ENCODE measurements at places on chromosomes 16 and 17.

GRCh38 chr17:49494986-49495841 lies at the start of gene NGFR:
Gene NGFR (plus strand): TSS chr17:49495293. CDS start chr17:49495418, 125 bp downstream.
- DNase-seq = peak; percentile 52

GRCh38 chr17:4229627-4230541 lies 33.9 kb downstream of the ANKFY1 start:
- no peak for DNase-seq

DNA sequence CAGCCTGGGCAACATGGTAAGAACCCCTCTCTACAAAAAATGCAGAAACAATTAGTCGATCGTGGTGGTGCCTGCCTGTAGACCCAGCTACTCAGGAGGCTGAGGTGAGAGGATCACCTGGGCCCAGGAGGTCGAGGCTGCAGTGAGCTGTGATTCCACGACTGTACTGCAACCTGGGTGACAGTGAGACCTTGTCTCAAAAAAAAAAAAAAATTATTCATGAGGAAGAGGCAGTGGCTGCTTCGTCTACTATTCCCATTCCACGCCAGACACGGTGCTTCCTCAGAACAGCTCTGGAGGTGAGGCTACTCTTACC lies 52.2 kb upstream of the GSE1 start:
- no peak for DNase-seq

GRCh38 chr17:82088838-82089722 lies 9.0 kb downstream of the FASN start:
- no peak for DNase-seq

DNA sequence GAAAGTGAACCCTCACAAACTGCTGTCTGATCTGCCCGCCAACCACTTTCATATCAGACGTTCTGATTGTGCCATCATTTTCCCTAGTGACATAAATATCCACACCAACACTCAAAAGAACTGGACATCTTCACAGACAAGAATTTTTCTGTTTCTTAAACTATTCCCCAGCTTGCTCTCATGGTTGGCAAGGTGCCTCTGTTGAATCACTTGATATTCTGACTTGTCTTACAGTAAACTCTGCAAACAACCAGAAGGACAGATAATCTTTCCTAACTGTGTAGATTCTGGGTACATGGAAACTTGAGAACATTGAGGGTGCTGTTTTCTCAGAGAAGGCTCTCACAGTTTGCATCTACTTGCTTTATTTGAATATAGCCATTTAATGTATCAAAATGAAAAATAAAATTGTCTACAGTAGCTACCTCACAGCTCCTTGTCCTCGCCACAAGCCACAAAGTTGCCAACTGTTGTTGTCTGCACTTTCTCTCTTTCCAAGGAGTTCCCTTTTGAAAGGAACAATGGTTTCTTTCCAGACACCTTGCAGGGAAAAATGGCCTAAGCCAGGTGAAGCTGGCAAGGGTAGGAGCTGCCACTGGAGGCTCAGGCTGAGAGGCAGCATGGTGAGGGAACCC lies 46.0 kb upstream of the ADAMTS18 start:
- no peak for DNase-seq

GRCh38 chr16:81517629-81518438 lies 73.2 kb downstream of the CMIP start:
- no peak for DNase-seq

- DNase-seq = peak; percentile 37
Observed at GRCh38 chr16:78768718-78769117, 669.3 kb downstream of the WWOX start.

DNA sequence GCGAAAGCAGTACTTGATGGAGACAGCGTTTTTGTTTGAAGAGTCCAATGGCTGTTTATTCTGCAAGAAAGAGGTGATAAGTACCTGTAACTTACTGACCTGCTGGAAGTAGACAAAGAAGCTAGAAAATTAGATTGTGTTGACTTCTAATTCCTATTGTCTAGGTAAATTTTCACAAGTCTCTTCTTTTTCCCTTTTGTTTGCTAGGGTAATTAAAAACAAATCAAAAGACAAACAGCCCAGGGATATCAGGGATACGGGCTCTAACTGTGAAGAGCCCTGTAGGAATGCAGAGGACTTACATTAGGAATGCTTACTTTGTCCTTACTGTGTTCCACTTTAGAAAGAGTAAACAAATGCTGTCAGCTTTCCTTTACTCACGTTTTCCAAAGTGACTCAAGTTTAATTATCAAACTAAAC lies 7.0 kb downstream of the PSME3IP1 start:
- no peak for DNase-seq

- DNase-seq = no peak
Observed at GRCh38 chr16:51382211-51382610, 231.1 kb upstream of the SALL1 start.

- no peak for DNase-seq
Observed at GRCh38 chr17:10332515-10332914, 40.3 kb downstream of the MYH13 start.

DNA sequence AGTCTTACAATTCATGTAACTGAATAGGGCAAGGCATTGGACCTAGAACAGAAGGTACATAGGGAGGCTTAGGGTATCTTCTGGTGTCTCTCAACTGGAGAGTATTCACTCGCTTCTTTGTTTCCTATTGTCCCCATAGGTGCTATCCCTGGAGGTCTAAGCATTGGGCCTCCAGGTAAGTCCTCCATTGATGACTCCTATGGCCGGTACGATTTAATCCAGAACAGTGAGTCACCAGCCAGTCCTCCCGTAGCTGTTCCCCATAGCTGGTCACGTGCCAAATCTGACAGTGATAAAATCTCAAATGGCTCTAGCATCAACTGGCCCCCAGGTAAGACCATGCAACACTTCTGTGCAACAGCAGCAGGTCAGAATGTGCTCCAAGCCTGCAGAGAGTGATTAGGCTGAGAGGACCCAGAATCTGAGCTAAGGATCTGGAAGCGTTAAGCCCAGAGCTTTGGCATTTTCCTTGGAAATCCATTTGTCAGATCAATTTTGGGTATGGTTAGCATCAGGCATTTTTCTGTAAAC lies 35.7 kb downstream of the TMC6 start:
- DNase-seq = no peak

DNA sequence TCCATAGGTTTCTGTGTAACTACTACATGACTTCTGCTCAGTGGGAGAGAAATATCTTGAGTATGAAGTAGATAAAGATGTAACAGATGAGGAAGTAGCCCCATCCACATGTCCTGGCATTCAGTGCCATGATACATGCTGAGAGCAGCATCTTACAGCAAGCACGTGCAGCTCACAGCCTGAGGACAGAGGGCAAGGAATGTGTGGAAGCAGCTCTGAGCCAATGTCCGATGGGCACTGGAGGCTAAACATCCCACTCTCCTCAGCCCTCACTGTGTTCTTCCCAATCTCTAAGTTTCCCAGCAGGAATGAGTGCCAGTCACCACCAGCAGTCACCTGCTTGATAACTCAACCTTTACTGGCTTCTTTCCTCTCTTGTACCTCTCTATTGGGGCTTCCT lies 40.4 kb downstream of the CFDP1 start:
- no peak for DNase-seq

GRCh38 chr17:2094891-2095535 lies 40.1 kb downstream of the HIC1 start:
- DNase-seq = no peak

DNA sequence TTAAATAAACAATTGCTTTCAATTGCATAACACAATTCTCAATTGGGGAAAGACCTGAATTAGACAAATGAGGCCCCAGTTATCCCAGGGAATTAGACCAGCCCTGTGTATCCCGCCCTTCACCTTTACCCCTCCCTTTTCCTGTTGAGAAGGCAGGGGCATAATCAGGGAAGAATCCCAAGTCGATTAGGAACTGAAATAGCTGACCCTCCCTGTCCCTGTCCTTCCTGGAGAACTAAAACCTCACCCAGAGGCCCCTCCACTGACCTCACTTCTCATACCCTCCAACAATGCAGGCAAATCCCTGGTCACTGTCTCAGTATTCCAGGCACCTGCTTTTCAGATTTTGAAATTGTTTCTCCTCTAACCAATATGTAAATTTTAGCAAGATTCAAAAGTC lies 165.4 kb upstream of the CDH11 start:
- DNase-seq = no peak

DNA sequence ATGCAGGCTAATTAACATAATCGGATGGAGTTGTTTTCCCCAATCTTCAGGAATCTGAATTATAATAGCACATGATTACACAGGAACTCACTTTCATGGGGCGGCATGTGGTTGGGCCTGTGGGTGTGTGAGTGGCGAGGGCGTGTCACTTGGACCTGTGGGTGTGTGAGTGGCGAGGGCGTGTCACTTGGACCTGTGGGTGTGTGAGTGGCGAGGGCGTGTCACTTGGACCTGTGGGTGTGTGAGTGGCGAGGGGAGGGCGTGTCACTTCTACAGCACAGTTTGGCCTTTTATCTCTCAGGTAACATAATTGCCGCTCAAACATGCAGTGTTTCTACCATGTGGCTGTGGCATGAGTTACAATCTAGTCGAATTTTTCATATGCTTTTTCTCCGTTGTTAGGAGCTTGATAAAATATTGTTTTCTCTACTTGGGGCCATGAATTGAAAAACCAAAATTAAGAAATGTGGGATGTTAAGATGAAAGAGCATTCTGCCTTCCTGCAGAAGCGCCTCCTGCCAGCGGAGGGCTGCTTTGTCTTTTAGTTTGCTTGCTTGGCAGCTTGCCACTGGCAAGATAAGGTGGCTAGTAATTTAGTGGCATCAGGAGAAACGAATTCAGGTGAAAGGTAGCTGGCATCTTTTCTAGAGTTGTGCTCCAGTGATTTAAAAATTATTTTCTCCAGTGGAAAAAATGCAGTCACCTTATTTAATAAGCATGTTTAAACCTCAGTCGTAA lies 36.2 kb downstream of the USP10 start:
- peak; percentile 49 for DNase-seq

GRCh38 chr16:72112452-72112792 lies 18.8 kb downstream of the DHX38 start:
- no peak for DNase-seq

DNA sequence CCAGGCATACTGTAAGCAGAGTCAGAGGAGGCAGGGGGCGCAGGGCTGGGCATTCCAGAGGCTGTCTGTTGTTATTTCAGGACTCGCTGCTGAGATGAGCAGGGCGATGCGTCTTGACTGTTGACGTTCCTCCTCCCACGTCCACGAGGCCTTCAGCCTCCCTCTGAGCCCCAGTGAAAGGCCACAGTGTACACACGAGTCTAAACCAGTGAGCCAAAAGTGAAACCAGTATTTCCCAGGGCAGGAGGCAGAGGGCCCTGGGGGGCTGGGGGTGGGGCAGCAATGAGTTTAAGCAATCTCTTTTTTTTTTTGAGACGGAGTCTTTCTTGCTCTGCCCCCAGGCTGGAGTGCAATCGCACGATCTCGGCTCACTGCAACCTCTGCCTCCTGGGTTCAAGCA lies 21.5 kb downstream of the SMTNL2 start:
- DNase-seq = no peak

DNA sequence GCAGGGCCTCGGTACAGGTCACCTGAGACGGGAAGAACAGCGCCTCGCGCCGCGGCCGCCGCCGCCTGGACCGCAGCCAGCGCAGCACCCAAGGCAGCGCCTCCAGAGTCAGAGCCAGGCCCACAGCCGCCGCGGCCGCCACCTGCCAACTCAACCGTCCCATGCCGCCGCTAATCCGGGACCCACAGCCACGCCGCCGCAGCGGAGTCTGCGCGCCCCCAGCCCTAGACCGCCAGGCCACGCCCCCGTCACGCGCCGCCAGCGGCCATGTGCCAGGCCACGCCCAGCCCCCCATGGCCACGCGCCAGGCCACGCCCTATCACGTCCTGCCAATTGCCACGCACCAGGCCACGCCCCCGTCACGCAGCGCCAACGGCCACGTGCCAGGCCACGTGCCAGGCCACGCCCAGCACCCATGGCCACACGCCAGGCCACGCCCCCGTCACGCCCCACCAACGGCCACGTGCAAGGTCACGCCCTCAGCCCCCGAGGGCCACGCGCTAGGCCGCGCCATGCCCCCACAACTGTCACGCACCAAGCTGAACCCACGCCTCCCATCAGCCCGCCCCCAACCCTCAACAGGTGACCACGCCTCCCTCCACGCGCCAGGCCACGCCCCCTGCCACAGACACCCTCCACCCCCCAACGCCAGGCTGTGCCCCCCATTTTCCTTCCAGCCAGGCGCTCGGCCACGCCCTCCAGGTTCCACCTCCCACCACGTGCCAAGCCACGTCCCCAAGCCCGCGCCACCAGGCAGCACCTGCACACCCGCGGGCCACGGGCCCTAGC lies at the start of gene PLD6:
PLD6 (minus strand) TSS at position 210 of the 789 bp plus-strand sequence; CDS start at position 163, 47 bp downstream.
- DNase-seq = peak; percentile 94

DNA sequence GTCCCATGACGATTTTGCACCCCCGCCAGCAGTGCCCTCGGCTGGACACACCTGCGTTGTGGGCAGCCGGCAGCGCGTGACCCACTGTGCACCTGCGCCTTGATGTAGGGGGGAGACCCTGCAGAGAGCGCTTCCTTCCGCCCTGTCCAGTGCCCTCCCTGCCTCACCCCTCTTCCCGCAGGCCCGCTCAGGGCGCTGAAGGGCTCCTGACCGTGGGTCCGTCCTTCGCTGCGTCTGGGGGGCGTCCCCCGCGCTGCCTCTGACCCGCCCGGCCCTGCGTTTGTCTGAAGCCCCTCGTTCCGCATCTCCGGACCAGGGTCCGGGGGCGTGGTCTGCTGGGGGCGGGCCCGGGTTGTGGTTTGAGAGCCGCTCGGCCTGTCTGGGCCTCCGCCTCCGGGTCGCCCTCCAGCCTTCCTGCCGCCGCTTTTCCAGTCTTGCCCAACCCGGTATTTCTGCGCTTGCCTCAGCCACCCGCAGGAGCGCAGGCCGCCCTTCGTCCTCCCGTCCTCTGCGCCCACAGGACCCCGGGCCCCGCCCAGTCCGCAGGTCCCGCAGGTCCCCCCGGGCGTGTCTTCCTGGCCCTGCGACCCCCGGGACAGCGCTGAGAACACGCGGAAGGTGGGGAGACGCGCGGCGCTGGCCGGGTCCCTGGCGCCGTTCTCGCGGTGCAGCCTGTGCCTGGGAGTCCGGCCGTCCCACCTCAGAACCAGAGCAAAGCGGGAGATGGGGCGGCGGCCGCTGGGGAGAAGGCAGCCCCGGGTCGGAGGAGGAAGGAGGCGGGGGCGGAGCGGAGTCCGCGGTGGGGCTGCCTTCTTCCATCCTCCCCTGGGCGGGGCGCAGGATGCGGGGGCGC lies 4.0 kb upstream of the IL17C start:
- peak; percentile 54 for DNase-seq

GRCh38 chr16:81158964-81159363 lies 62.8 kb upstream of the GCSH start:
- DNase-seq = no peak
